CD4-positive, alpha-beta memory T cell (primary cell): ENCODE measurements at places on chromosomes 4 and X.
A peak's percentile ranks its signal among the peaks of the same experiment; 100 is the strongest.

- DNase-seq: no peak
These were observed 4.3 kb downstream of the GPR34 start for GRCh38 chrX:41693024-41693423.

DNA sequence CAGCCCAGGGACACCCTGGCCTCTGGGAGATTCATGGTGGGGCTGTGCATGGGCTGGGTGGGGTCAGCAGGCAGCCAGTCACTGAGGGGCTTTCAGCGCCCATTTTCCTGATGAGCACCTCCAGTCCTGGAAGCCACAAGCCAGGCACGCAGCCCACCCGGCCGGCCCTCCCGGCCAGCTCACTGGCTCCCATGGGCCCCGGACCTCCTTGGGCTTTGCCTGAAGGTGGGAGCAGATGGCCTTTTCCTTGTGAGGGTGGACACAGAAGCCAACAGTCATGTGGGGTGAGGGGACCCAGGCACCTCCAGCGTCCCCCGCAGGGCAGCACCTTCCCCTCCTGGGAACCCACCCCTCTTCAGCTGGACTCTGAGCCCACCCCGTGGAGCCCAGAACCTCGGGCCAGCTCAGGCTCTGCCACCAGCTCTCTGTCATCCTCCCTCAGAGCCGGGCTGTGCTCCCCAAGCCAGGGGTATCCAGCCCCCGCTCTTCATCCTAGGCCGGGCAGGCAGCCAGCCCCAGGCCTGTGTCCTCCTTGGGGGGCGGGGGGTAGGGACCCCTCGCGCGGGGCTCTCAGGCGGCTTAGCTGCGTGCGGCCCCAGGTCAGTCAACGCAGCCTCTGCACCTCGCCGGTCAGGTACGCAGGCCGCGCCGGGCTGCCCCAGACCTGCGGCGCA is 798 bp upstream of the FGFR3 start:
- DNase-seq: no peak

- no peak for DNase-seq
These were observed 441.1 kb downstream of the KCNIP4 start for GRCh38 chr4:21507439-21507838.

DNA sequence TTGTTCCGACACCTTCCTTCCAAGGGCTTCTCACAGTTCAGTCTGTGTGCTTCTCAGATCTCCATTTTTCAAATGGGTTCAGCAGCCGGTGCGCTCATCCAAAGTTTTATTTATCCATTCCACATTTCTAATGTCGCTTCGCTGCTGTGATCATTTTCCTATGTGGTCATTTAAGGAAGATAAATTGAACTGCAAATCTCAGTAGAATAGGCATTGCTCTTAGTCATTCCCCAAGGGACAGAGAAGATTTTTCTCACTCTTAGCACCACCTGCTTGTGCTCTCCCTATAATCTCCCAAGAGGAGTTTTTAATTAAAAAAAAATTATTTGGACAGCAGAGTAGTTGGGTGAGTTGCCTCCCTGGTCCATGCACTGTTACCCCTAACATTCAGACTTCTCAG is 278.9 kb upstream of the GATB start:
- no peak for DNase-seq

DNA sequence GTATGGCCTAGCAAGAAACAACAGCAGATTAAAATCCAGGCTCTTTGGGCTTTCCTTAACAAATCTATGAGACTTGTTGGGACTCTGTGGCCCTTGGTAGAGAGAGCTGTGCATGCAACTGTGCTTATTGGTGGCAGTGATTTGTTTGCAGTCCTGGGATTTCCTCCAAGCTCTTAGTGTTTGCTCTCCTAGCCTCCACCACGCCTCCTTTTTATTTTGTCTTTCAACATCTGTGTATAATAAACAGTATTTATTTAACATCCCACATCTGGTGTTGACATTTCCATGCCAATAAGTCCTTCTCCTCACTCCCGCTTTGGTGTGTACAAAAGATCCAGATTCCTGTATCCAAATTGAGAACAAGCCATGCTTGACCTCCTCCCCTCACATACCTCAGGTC is 3.1 kb downstream of the TNMD start:
- DNase-seq: no peak

GRCh38 chr4:9792381-9792780 is 10.9 kb downstream of the DRD5 start:
- no peak for DNase-seq

DNA sequence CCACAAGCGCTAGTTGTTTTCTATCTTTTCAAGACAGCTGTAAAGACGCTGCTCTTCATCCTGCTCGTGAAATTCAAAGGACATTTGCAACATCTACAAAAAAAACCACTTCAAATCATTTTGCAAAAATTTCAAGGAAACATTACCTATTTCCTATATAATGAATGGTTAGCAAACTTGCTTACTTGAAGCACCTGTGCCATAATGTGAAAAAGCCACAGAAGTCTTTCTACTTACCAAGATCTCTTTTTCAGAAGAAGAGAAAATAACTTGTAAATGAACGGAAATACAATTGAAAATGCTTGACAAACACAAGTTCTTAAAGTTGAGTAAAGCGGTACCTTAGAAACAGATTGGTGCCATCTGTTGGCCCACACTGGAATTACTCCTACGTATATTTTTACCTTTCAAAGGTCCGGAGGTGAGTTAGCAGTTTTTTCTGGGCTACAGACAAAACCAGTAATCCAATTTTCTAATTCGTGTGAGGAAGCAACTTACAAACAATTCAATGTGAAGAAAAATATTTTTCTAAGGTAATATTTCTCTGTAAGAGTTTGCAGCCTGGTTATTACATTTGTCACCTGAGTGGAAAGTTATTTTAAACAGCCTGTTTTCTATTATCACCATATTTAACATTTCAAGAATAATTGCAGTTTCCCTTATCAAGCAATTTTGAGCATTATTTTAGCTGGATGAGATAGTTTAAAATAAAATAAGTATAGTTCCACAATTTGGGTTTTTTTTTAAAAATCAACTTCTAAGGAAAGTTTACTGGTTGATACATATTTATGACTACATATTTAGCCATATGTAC is at the start of gene TLR6:
Gene TLR6 (minus strand): TSS at position 294 of the 814 bp plus-strand sequence. CDS start 27,344 bp downstream, outside the sequence.
- DNase-seq: peak; percentile 80

DNA sequence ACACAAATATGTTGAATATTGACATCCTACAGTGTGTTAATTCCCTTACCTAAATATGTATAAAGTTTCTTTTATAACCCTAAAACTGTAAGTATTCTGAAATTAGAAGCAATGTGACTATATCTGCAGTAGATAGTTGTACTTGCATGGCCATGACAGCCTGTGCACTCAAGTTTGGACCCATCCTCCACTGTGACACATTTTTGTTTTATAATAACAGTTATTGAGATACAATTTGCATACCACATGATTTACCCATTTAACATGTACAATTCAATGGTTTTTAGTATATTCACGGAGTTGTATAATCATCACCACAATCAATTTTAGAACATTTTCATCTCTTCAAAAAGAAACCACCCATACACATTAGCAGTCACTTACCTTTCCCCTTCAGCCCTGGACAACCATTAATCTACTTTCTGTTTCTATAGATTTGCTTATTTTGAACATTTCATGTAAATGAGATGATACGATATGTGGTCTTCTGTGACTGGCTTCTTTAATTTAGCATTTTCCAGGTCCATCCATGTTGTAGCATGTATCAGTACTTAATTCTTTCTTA is 29.6 kb downstream of the HERC3 start:
- DNase-seq: no peak

DNA sequence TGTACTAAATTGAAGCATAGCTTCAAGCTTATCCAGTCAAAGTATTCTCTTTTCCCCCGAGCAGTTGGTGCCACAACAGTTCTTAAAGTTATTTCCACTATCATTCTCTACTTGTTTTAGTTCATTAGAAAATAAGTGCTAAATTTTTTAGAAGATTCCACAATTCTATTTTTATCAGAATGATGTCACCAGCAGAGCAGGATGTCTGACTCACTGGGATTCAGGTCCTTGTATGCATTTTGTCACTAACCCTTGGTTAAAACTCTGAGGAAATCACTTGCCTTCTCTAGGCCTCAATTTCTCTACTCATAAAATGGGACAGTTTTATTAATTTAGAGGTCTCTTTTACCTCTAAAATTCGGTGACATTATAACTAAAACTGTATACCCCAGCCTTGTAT is 3.4 kb downstream of the DDX53 start:
- no peak for DNase-seq

- DNase-seq: peak; percentile 18
These were observed at the start of gene ETNPPL for GRCh38 chr4:108762559-108763225. TSS of gene ETNPPL (minus strand) at chr4:108763053. CDS start at chr4:108762898, 155 bp downstream.

GRCh38 chr4:26083987-26084386 is 170.0 kb downstream of the SMIM20 start:
- DNase-seq: no peak

DNA sequence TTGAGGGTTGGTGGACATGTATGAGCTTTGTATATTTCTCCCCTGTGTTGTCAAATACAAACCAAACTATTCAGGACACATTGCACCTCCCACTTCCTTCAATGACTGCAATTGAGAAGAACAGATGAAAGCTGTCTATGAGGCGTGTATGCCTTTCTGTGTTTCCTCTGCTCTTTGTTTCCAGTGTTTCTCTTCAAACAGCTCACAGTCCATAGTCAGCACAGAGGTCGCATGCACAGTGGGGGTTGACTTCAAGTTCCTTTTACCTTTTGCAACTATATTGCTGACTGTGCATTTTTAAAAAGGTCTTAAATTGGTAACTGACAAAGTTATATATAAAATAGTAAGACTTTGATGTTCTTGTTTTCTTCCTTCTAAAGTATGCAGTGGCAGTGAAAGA is 957.8 kb downstream of the C4orf33 start:
- no peak for DNase-seq

DNA sequence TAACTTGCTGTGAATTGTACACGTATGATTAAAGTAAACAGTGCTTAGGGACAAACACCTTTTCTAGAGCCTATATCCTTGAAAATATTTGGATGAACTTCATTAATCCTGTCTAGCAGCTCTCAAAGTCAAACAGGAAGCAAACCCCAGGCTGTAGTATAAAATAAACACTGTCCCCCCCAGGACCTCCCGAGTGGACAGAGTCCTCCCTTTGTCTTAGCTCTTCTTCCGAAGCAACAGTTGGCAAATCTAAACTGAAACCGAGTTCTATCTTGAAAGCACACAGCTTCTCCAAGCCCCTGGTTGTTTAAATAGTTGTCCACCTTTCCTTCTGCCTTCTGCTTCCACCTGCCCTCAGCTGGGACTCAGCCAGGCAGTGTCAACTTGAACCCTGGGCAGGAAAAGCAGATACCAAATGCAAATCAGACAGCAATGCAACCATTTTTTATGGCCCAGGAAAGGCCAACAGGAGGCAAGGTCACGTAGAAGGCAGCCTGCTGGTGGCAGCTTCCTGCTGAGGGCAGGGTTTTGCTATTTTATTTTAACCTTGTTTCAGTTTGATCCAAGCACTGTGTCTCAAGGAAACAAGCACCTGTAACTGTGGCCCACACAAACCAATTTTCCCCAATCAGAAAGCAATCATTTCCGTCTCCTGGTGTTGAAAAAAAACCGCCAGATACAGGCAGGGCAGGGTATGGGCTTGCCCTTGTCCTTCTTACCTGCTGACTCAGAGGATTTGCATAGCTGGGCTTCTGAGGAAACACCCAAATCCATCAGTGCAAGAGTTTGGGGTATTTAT is 110.3 kb upstream of the KIT start:
- DNase-seq: no peak

GRCh38 chr4:105560421-105560848 is 8.0 kb downstream of the ARHGEF38 start:
- no peak for DNase-seq

DNA sequence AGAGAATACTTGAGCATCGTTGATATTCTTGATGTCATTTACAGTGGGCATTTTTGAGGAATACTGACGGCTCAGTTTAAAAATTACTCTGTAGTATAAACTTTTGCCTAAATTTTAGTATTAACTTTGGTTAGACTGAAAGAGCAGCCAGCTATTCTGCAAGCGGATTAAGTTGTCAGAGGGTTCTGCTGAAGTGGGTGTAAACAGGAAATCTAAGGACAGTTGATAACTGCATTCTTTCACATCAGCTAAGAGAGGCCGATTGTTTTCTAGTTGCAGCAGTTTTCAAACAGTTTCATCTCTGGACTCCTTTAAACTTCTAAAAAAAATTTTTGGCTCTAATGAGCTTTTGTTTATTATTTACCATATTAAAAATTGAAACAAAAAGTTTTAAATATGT is 149.6 kb downstream of the RAPGEF2 start:
- no peak for DNase-seq

GRCh38 chrX:75642811-75643361 is 120.0 kb upstream of the ZDHHC15 start:
- no peak for DNase-seq

DNA sequence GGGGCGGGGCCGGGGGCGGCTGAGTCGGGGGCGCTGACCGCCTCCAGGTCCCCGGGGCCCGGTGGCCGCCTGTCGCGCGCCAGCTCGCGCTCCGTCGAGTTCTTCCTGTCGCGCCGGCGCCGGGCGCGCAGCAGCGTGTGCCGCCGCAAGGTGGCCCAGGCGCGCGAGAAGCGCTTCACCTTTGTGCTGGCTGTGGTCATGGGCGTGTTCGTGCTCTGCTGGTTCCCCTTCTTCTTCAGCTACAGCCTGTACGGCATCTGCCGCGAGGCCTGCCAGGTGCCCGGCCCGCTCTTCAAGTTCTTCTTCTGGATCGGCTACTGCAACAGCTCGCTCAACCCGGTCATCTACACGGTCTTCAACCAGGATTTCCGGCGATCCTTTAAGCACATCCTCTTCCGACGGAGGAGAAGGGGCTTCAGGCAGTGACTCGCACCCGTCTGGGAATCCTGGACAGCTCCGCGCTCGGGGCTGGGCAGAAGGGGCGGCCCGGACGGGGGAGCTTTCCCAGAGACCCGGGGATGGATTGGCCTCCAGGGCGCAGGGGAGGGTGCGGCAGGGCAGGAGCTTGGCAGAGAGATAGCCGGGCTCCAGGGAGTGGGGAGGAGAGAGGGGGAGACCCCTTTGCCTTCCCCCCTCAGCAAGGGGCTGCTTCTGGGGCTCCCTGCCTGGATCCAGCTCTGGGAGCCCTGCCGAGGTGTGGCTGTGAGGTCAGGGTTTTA is 1.5 kb downstream of the ADRA2C start:
- DNase-seq: no peak

DNA sequence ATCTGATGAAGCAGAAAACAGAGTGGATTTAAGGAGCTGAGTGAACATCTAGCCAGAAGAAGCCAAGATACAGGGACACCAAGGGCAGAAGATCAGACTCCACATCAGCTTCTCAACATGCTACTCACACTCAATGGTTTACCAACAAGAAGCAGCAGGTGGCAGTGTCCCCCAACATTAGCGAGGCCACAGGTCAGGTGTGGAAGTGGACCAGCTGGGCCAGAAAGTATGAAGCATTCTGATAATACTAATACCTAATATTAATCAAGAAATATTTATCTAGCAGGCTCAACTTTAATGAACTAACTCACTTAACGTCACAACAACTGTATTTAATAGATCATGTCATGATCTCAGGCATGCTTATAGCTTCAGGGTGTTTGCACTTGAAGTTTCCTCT is 73.4 kb upstream of the TTC29 start:
- peak; percentile 42 for DNase-seq

- no peak for DNase-seq
These were observed 295.2 kb upstream of the IGFBP7 start for GRCh38 chr4:57405359-57405758.

DNA sequence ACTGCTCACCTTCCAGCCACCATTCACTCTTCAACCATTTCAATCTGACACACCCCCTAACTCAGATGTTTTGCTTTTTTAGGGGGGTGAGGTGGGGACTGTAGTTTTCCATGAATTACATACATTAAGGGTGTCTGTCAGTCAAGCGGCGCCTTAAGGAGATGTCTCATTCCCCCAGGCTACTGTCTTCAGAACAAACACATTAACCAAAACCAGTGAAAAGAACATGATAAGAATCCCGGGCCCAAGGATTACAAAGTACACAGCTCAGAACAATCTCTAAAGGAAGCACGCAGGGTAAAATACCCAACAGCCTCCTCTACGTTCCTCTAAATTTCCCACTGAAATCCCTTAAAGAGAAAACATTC is 62.5 kb upstream of the IRF2 start:
- no peak for DNase-seq
